ENCODE measurements at places on chromosomes 7 and 10.

DNA sequence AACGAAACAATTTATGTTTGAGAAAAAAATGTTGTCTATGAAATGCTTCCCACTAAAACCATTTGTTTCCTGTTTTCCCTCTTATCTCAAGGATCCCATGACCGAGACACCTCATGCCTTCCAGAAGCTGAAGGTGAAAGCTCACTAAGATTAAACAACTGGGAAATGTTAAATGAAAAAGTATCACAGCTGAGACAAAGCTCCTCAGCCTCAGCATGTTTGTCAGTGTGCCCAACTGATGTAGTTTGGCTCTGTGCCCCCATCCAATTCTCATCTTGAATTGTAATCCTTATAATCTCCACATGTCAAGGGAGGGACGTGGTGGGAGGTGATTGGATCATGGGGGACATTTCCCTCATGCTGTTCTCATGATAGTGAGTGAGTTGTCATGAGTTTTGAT, 327.3 kb downstream of the HTR7 start:
- DNase-seq = no peak

GRCh38 chr7:132441935-132442334, 134.3 kb downstream of the PLXNA4 start:
- no peak for DNase-seq

DNA sequence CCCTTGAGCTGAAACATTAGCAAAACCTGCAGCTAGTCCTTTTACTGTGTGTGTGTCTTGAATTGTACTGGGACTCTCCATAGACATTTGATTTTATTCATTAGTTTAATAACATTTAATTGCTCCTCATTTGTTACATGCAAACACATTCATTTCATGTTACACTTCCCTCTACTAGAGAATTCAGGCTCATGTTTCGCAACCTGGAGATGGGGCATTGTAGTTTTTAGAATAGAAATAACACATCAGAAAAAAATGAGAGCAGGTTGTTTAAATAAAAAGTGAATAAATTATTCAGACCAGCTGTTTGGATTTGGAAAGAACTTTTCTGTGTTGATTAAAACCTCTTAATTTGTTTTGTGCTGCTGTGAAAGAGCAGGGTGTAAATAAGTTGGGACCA, 243.9 kb downstream of the ETV1 start:
- no peak for DNase-seq

GRCh38 chr7:84975586-84976185, 211.2 kb downstream of the SEMA3D start:
- DNase-seq = no peak

DNA sequence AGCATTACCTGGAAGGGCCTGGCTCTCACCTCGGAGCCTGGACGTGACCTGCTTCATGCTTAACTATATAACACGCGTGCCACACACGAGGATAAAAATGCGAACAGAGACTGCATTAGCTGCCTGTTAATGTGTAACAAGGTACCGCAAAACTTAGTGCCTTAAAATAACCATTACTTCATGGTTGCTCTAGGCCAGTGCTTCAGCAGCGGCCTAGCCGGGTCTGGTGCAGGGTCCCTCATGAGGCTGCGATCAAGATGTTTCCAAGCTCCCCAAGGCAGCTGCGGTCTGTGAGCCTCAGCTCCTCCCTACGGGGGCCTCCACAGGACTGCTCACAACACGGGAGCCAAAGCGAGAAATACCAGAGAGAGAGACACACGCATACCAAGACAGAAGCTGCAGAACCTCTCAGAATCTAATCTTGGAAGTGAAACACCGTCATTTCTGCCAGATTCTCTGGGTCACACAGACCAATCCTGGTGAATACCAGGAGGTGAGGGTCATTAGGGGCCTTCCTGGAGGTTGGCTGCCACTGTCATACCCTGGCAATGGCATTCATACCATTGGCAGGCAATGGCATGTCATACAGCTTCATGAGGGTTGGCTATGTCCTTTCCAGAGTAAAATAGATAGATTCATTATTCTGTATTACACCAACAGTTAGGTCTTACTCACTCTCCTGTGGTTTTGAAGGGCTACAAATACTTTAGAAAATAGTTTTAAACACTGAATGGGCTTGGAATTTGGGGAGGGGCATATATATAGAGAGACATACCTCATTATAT, 94.5 kb downstream of the HIPK2 start:
- DNase-seq = no peak

GRCh38 chr7:36215457-36215765, 62.4 kb downstream of the EEPD1 start:
- DNase-seq = no peak

GRCh38 chr10:71525092-71525491, 128.4 kb downstream of the CDH23 start:
- no peak for DNase-seq

GRCh38 chr7:7254908-7255307, 72.6 kb downstream of the C1GALT1 start:
- DNase-seq = no peak

- no peak for DNase-seq
These were observed 6.4 kb upstream of the PON2 start for GRCh38 chr7:95441042-95441823.

GRCh38 chr10:14603534-14604102, 171.1 kb downstream of the FAM107B start:
- DNase-seq = peak; percentile 57

DNA sequence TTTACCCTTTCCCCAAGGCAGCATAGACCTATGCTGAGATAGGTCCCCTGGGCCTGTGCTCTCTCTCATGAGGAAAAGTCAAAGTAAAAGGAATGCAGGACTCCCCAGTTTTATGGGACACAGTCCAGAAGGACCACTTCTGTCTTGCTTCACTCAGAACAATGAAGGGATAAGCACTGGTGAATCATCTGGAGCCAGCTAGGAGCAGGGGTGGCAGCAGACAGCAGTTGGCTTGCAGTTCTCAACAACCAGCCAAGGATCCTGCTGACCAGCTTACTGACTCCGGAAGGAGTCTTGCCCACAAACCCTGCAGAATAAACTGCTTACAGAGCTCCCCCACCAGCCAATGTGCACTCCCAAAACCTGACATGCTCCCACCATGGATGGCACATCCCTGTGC, 152.1 kb upstream of the GHITM start:
- DNase-seq = no peak
